ENCODE measurements at places on chromosomes 2 and 18.

DNA sequence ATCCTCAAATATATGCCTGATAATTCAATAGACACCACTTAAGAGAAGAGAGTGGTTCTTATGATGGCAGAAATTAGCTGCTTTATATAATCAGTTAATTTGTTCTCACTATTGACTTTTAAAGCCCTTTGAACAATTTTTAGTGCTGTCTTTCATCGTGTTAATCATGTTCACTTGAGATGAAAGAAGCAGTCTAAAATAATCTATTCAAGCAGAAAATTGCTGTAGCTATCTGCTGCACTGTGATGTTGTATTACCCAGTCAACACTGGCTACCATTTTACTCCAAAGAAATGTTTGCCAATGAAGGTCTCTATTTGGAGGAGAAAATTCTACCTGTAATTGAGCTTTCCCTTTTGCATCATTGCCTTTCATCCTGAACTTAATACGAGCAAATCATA is 459.8 kb upstream of the FSIP2 start:
- DNase-seq: no peak

DNA sequence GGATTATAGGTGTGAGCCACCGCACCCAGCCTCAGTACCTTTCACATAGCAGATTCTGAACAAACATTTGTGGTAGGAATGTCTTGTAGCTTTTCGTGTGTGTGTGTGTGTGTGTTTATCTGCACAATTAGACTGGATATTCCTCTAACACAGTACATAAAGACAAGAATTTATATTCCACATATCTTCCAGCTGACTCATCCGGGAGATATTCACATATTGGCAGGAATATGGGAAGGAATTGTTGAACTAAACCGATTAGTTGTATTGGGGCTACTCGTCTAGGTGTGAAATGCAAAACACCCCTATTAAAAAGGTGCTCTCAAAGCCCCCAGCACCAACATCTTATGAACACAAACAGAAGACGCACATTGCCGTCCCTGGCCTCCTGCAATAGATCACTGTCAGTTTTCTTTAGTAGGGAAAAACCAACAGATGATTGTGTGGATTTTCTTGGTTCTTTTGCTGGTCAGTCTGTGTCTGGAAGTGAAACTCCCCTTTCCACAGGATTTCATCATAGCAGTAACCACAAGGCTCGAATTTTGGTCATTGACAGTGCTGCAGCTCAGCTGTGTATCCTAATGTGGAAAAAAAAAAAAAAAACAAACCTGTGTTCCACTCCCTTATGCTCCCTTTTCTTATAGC is 208.5 kb upstream of the ACVR2A start:
- peak; percentile 55 for DNase-seq

DNA sequence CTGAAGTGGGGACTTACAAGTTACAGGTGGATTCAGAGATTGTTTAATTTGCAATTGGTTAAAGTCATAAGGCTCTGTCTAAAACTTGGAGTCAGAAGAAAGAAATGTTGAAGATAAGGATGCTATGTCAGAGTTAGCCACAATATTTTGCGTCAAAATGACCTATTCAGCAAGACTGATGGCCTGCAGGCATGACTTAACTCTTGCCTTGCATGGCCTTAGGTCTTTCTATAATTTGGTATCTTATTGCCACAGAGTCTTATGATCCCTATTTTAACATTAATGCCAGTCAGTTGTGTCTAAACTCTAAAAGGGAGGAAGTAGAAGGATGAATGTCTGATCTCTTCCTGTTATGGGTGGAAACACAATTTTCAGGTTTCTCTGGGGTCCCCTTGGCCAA is 5.2 kb upstream of the COMMD1 start:
- DNase-seq: no peak

DNA sequence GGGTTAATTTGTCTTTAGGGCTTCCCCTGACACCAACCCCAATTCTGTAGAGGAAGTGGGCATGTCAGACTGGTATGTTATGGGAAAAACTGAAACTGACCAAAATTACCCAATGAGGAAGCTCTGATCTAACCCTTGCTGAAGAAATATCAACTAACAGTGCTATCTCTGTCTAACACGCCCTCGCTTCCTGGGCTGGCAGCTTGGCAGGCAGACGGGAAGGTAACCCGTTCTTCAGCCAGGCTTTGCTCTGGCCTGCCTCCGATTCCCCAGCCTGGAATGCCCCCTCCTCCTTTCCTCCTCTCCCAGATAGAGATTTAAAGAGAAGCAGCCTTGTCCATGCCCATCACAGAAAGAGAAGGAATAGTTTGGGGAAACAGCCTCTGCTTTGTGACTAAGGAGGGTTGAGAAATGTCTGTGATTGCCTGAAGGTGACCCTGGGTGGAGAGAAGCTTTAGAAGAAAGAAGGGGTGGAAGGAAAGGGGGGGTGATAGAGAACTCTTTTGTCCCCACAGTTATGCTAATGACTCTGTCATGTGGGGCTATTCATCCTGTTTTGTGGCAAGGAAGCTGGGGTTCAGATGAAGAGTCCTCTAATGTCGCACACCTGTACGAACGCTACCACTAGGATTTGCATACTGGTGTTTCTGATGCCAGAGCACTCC is 15.4 kb downstream of the HK2 start:
- DNase-seq: peak; percentile 75

GRCh38 chr2:54310961-54311360 is 54.9 kb upstream of the TSPYL6 start:
- no peak for DNase-seq

- peak; percentile 0 for DNase-seq
These were observed 694 bp downstream of the THSD7B start for GRCh38 chr2:136766073-136766404.

- DNase-seq: peak; percentile 79
These were observed 4.9 kb upstream of the ST3GAL5 start for GRCh38 chr2:85893428-85894258.

DNA sequence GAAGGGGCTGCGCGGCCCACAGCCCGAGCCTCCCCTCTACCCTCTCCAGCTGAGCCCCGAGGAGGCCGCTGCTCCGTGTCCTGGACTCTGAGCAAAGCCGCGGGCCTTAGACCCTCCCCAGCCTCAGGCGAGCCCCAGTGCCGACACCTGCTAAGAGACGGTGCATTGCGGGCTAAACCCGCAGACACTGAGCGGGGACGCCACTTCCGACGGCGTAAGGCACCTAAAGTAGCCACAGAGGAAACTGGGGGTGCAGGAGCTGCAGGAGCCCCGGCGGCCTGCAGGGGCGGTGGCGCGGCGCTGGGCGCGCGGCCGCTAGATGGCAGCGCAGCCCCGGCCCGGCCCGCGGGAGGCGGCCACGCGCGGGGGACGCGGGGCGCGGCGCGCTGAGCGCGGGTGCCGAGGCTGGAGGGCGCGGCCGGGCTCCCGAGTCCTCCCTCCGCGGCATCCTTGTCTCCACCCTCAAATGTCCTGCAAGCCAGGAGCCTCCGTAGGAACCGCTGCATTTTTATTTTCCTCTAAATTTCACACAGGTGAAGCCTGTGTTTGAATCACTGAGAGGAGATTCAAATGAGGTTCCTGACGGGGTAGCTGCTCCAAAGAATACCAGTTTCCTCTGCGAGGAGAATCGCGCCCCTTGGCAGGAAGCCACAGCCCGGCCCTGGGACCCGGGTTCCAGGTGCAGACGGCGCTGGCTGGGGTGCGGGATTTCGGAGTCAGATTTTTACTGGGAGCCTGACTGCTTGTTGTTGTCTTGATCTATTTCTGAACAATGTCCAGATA is 650.5 kb downstream of the GALR1 start:
- peak; percentile 27 for DNase-seq

DNA sequence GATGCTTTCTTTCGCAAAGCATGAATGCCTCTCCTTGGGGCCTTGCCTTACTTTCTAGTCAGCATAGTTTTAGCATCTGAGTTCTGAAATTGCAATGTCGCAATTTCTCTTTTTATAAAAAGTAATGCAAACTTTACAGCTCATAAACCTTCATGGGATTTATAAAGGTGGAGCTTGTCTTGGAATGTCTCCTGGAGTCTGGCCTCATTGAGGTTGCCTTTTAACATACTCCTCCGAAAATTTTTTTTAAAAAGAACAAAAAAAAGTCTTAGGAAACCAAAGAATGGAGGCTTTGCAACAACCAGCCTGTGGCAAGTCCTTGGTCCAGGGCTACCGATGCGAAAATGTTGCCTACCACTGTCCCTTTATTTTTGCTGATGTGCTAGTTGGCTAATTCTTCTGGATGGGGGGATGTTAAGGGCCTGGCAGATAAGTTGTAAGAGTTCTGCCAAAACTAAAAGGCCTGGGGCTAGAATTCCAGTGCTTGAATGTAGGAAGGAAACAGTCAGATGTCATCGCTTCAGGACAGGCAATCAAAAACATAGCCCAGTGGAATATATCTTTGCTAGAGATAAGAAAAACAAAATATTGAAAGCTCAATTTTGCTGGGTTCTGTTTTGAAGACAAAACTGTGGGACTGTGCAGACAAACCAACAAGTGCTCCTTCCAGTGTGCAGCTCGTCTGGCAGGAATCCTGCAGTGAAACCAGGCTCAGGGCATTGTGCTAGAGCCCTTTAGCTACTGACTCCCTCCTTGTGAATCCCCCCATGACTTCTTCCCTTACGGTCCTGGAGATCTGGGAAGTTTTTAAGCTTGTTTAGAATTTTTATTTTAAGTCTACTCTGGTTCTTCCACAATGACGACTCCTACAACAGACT is 213.0 kb downstream of the PIEZO2 start:
- DNase-seq: peak; percentile 75

DNA sequence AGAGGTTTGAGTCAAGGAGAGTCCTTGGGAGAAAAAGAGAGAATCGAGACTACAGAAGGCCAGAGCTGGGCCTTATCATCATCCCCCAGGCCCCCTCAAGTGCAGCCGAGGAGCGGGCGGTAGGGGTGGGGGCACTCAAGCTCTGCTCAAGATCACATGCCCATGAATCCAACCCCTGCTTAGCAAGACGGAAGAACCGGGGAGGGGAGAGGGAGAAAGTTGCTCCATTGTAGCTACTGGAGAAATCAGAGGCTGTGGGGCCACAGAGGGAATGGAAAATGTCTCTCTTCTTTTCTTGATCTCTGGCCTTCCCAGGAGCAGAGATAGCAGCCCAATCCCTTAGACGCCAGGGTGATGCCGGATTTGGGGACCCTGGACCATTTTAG is 14.6 kb downstream of the SLC4A3 start:
- no peak for DNase-seq

DNA sequence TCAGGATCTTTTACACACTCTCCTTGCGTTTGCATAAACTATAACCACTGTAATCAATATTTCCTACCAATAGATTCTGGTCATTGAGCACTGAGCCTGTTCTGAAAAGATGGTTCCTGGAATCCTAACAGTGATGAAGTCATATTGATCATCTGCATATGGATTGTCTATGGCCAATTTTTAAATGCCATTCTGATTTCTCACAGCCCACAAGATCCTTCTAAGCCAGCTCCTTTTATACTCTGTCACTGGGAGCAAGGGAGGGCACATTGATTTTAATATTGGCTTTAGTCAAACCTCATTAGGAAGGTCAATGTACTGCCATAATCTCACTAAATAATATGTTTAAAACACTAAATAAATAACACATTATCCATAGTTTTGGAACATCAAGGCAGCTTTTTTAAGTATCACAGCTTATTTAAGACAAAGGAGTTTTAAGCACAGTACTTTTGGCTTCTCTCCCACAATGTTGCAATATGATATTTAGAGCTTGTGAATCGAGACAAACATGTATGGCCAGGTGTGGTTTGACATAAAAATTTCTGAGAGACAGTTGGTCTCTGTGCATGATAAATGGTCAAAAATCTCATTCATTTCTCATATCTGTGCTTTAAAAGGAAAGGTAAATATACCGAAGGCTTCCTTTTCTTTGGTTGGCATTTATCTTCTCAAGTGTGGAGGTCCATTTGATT is 267.3 kb downstream of the MTX2 start:
- DNase-seq: no peak

GRCh38 chr2:224063298-224063648 is 24.2 kb upstream of the SERPINE2 start:
- no peak for DNase-seq

DNA sequence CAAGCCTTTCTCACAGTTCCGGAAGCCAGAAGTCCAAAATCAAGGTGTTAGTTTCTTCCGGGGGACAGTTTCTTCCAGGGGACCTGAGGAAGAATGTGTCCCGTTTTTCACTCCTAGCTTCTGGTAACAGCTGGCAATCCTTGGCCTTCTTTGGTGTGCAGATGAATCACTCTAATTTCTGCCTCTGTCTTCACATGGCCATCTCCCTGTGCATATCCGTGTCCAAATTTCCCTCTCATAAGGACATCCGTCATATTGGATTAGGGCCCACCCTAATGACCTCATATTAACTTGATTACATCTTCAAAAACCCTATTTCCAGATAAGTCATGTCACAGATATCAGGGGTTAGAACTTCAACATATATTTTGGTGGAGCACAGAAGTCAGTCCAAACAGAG is 141.4 kb downstream of the ZEB2 start:
- DNase-seq: no peak

DNA sequence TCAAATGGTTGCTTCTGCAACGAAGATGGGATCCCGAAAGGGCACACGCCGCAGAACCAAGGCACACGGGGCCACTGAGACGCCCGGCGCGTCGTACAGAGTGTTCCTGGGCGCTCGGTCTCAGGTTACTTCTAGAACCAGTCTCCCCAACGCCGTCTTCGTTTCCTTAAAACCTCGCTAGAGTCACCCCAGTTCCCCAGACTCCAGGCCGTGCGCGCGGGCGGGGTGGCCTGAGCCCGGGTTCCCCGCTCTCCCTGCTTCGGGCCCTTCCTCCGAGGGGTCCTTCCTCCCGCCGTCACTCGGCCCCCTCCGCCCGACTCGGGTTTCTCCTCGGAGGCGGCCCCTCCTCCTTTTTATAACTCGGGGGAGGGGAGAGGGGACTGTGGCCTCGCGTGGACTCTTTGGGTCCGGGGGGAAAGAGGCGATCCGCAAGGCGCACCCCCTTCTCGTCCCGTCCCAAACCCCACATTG is 774 bp upstream of the FZD7 start:
- no peak for DNase-seq

DNA sequence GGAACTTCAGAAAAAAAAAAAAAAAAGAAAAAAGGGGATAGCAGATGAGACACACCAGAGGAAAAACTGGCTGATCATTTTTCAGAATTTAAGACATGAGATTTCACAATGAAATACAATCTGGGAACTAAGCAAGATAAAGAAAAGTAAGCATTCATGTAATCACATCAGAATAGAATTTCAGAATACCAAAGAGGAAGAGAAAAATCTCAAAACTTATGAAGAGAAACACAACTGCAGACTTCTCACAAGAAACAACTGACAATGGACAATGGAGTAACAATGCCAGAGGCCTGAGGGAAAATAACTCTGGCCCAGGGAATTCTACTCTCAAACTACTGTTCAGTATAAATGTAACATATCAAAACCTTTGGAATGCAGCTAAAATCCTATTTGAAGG is 13.2 kb upstream of the RRM2 start:
- peak; percentile 6 for DNase-seq

DNA sequence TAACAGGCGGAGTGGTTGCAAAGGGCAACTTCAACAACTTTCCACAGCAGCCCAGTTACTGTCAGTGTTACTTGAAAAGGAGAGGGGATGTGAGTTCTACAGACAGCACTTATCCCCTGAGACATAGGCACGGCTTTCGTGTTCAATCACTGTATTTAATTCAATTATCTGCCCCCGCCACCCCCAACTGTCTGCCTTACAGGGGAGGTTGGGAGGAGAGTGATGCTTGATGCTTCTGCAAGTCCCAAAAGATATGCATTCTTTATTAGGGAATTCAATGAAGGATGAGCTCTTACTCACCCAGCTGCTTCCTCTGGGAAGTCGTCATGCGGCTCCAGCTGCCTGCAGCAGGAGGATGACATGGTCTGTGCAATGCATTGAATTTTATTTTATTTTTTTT is 639.9 kb downstream of the DCC start:
- DNase-seq: no peak

- peak; percentile 4 for DNase-seq
These were observed 337.3 kb downstream of the PLCL1 start for GRCh38 chr2:198141726-198142125.
